IPS DF 6.9 (cell line): ENCODE measurements at places on chromosomes 11 and 22.

GRCh38 chr11:21541187-21541751 lies 651.6 kb upstream of the ANO5 start:
- DNase-seq: no peak

DNA sequence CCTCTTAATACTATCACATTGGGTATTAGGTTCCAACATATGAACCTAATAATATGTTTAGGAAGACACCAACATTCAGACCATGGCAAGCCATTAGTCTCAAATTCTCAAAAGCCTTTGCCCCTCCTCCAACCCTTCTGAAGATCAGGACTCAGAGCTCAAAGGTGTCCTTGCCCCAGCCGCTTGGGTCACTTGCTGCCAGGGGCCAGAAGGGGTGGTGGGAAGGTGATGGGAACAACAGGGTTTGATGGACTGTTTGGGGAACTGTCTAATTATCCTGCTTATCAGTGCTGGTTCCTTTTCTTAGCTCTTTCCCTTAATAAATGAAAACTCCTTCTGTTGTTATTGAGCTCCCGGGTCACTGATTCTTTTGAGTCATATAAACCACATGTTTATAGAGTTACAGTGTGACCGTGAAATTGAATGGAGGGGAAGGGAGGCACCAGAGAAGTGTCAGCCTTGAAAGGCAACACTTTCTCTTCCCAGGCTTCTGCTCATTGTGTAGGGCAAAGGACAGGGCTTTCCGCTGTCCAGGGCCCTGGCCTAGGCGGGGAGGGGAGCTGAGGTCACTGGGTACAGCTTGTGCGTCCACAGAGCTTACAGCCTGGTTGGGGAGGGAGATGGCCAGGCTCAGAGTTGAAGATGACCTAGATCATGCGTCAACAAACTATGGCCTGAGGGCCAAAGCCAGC lies 105.1 kb downstream of the FBXO7 start:
- DNase-seq: no peak

DNA sequence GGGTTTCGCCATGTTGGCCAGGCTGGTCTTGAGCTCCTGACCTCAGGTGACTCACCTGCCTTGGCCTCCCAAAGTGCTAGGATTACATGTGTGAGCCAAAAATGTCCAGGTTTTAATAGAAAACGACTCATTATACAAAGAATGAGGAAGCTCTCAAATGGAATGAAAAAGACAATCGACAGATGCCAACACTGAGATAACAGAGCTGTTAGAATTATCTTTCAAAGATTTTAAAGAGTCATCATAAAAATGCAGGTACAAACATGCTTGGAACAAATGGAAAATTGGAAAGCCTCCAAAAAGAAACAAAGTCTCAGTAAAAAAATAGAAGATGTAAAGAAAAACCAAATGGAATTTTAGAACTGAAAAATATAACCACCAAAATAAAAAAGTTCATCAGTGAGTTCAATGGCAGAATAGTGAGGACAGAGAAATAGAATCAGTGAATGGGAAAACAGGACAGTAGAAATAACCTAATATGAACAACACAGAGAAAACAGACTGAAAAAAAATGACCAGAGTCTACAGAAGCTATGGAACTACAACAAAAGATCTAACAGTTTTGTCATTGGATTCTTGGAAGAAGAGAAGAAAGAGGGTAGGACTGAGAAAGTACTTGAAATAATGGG lies 10.9 kb downstream of the GAB2 start:
- DNase-seq: no peak

- no peak for DNase-seq
Observed at GRCh38 chr11:8987446-8987845, 16.4 kb downstream of the NRIP3 start.

DNA sequence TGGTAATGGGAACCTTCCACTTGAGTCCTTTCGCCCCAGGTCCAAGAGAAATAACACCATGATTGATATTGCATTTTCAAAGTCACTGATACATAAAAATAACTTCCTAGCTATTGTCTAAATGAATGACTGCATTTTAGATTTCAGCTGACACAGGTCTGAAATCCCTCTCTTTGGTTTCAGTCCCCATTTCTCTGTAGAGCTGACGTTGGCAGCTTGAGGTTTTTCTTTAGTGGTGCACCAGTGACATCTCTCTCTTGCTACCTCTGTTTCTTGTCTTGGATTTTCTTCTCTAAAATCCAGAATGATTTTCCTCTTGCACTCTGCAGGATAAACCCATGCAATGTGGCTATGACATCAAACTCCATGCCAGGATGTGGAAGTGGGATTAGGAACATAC lies 31.7 kb upstream of the SORL1 start:
- DNase-seq: no peak

- no peak for DNase-seq
Observed at GRCh38 chr11:34836958-34837856, 79.0 kb downstream of the APIP start.
